ENCODE measurements at places on chromosomes 5 and 9.

- DNase-seq: peak; percentile 56
These were observed 263.2 kb downstream of the COX7C start for GRCh38 chr5:86880785-86881492.

- no peak for DNase-seq
These were observed 112.5 kb upstream of the SLIT3 start for GRCh38 chr5:169413416-169413815.

DNA sequence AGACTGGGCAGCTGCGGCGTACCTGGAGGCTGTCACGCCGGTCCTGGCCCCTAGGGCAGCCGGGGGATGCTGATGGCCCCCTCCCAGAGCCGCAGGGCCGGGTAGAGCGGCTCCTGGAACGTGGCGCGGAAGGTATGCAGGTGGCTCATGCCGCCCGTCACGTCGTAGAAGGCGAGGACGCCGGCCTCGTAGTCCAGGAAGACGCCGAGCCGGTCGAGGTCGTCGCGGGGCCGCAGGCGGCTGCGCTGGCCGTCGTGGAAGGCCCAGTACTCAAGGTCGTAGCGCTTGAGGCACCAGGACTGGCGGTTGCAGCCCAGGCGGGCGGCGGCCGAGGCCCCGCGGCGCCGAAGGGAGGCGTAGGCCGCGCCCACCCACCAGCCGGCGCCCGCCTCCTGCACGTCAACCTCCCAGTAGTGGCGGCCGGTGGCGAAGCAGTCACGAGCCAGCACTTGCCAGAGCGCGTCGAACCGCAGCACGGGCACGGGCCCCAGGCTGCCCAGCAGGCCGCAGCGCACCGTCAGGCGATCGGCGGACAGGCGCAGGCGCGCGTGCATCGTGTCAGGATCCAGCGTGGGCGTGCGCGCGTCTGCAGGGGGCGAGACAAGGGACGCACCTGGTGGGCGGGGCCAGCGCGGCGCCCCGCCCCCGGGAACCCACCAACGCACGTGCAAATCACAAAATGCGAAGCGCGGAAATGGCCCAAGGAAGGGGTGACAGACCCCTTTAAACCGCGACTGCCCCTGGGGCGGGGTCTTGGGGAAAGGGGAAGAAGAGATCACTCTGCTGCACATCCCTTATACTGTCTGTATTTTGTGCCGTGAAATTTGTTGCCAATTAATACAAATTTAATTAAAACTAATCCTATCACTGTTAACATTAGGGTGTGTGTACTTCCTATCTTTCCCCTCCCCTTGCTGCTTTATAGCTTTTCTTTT, 31.2 kb downstream of the NANS start:
- peak; percentile 35 for DNase-seq

DNA sequence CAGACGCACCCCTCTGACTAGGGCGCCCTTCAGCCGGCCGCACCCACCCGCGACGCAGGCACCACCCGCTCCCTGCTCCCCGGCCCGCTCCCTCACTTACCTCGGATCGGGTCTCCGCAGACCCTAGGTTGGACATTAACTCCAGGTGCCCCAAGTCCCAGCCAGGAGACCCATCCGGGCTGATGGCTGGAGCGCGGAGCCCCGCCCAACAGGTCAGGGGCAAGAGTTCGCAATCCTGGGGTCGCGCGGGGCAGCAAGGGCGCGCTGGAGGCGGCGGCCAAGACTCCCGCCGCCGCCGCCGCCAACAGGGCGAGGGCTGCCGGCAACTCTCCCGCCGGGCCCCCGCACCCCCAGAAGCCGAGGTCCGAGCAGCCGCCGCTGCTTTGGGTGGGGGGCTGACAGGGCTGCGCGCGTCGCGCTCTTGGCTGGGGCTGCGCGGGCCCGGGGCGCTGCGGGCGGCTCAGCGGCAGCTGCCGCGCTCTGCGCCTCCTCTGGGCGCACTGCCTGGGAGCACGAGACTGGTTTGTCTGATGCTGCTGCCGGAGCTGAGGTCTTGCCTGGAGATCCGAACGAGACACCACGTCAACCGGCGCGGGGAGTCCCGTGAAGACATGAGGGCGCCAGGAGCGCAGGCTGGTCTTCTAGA, at the start of gene GDNF:
TSS of gene GDNF (minus strand) at position 635 of the 646 bp plus-strand sequence. CDS start 5,245 bp downstream, outside the sequence.
- DNase-seq: no peak

GRCh38 chr9:22922222-22922621, 475.6 kb downstream of the DMRTA1 start:
- no peak for DNase-seq

- no peak for DNase-seq
These were observed 88.7 kb upstream of the PRRC1 start for GRCh38 chr5:127428748-127429147.

DNA sequence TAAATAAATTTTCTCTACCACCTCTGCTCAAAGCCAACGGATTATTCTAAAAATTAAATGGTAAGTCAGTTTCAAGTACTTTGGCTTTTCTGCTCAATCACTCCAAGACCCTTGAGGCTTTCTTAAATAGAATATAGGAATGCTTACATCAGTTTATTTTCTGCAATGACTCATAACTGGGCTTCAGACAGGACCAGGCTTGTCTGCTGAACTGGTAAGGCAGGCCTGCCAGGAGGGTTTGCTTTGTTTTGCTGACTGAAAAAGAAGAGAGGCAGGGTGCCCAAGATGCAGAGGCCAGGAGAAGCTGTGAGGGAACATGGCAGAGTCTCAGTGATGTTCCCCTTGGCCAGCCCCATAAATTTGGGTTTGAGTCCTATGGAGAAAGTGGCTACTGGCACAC, 60.3 kb upstream of the EPB41L4A start:
- no peak for DNase-seq

DNA sequence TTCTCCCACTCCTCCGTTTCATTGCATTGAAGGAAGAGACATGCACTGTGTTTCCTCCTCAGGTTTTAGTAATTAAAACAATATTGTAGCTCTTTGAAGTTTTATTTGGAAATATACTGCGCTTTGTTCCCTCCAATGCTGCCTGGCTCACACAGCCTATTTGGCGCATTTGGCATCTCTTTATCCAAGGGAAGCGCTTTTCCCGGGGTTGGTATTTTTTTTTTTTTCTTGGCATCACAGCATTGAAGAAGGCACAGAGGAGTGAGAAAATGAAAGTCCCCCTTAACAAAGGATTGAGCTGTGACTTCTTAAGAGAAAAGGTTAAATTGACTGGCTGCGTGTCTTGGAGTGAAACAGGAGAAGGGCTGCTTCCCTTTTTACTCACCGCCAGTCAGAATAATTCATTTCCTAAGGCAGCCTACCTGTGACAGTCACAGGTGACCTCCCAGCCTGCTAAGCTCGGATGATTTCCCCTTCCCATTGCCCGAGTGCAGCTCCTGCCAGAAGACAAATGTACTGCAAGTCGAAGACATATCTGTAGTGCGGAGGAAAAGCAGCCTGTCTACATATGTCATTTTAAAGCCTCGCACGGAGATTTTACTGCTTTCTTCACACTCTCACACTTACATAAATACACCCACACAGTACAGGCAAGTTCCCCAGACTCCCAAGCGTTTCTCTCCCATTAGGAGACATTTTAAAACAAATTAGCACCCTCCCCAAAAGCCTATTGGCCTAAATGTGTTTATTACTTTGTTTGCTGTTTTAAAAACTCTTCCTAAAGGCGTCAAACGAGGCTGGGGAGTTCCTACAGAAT, 665.5 kb upstream of the ZNF608 start:
- no peak for DNase-seq

DNA sequence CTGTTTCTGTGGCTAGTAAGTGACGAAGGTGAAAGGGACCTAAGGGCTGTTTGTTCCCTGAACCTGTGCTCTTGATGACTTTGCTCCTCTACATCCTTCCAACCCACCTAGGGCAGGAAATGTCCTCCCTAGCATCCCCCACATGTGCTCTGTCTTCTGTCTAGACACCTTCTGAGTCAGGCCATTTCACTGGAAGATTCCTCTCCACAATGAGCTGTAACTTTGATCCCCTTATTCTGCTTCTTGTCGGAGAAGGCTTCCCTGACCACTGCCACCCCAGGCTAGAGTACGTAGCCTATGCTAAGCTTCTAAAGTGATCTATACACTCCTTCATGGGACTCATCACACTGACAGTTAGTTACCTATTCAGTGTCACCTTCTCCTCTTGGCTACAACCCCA, 21.7 kb downstream of the SPAAR start:
- DNase-seq: no peak

DNA sequence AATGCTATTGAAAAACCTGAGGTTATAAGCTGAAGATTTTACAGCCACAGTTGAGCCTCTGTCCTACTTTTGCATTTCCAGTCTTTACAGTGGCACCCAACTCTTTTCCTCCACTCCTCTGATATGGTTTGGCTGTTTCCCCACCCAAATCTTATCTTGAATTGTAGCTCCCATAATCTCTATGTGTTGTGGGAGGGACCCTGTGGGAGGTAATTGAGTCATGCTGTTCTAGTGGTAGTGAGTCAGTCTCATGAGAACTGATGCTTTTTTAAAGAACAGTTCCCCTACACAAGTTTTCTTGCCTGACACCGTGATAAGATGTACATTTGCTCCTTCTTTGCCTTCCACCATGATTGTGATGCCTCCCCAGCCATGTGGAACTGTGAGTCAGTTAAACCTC, 646.1 kb upstream of the SEMA6A start:
- no peak for DNase-seq

DNA sequence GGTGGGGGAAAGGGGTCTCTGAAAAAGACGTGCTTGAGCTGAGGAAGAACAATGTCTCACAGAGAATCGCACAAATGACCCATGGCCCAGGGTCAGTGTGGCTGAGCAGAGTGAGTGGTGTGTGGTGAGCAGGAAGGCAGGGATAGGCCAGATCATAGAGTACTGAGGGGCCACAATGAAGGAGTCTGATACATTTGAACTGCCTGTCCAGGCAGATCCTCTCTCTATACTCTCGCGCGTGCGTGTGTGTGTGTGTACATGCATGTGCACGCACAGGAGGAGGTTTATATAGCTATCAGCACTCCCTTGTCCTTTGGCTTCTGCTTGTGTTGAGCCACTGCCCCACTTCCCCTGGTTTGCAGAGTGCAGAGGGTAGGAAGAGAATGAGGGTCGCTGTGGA, 294.0 kb downstream of the ZNF608 start:
- no peak for DNase-seq

DNA sequence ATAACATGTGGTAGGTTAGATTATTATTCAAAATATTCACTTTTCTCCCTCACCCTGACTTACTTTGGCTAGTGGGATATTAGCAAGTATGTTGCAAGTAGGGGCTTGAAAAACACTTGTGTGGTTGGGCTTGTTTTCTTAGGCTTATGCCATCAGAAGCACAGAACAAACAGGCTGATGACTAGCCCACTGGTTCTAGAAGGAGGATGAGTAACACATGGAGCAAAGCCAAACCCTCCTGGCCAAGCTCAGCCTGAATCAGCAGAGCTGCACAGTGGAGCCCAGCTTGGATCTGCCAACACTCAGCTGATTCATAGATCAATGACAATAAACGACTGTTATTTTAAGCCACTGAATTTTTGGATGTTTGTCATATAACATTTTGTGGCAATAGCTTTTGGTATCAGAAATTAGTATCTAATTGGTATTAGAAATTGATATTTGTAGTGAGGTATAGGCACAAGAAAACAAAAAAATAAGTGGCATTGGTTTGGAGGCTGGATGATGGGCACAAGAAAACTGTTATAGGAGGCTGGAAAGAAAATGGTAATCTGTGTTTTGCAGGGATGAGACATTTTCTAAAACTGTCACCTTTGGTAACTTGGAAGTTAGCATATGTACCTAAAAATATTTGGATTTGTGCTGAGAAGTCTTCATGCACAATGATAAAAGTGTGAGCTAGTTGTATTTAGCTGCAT, 46.1 kb upstream of the ZBED3 start:
- no peak for DNase-seq

GRCh38 chr5:173014671-173015070, 31.1 kb downstream of the ATP6V0E1 start:
- no peak for DNase-seq

DNA sequence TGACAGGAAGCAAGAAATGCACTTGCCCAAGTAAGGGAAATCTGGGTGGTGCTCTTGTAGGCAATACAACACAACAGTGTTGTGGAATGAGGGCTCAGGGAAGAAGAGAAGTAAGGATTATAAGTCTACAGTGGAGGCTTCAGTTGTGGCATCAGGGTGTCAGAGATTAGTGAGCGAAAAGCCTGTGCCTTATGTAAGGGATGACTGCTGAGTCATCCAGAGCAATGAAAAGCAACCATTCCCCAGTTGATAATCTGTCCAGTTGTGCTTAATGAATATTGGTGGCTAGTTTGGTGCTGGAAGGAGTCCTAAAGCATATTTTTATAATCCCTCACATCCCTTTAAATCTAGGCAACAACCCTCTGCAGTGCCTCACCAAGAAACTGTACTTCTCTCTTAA, 42.0 kb downstream of the FBXO38 start:
- no peak for DNase-seq

GRCh38 chr5:126265917-126266316, 157.3 kb upstream of the GRAMD2B start:
- DNase-seq: no peak

DNA sequence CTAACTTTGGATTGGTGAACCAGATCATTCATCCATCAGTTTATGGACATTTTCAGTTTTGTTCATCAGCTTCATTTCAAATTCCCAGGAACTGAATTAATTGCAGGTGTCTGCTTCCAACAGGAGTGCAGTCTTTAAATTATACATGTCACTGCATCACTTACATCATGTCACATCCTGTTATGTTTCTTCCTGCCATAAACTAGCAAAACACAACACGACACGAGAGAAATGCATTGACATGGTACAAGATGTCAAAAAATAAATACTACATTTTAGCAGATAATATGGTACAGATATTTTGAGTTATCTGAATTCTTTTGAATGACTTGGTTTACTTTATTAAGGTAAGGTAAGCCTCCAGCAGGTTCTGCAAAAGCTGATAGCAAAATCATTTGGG, 415.5 kb downstream of the NR2F1-AS1 start:
- no peak for DNase-seq

DNA sequence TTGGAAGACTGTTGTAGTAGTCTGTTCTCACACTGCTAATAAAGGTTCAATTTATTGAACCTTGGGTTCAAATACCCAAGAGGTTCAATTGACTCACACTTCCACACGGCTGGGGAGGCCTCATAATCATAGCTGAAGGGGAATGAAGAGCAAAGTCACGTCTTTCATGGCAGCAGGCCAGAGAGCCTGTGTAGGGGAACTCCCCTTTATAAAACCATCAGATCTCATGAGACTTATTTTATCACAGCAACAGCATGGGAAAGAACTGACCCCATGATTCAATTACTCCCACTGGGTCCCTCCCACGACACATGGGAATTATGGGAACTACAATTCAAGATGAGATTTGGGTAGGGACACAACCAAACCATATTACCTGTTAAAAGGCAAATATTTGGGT, 268.2 kb downstream of the TMEM167A start:
- no peak for DNase-seq

DNA sequence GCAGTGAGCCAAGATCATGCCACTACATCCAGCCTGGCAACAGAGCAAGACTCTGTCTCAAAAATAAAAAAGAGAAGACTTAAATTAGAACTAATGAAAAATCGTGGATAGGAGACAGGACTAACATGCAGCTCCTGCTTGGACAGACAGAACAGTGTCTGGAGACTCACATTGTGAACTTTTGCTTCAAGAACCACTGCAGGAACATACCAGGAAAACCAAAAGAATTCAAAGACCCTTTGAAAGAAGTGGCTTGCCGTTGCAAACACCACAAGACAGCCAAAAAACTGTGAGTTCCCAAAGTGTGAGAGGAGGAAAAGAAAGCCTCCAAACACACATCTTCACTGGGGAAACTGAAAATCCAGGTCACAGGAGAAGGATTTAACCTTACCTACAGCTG, 48.8 kb upstream of the SNAPC3 start:
- no peak for DNase-seq

Measured in activated naive CD4-positive, alpha-beta T cell treated with anti-CD3 and anti-CD28 coated beads, Interleukin-2, amount 10 ng/mL, durations not matched to agents 7 days and 5 days (primary cell).